Tibial nerve (tissue), 4 donors: ENCODE measurements at places on chromosomes 13 and 19.

GRCh38 chr13:45040622-45041021 lies 51.3 kb downstream of the GPALPP1 start:
- no peak overlapping the region for H3K4me3 ChIP-seq
- no peak for DNase-seq
- H3K27me3 ChIP-seq: no peaks in the 10 kb centered on the region
- H3K36me3 ChIP-seq: peaks cover 23% of the 10 kb centered on the region

DNA sequence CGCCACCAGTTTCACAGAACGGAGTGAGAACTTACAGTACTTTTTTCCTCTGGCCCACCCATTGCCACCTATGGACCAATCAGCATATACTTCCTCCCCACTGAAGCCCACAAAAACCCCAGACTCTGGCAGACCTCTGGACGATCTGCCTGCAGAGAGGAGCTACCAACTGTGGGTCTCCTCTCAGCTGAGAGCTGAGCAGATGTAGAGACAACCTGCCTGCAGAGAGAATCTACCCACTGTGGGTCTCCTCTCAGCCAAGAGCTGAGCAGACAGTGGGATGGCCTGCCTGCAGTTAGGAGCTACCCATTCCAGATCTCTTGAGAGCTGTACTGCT lies 69.7 kb downstream of the PIBF1 start:
- H3K4me1 ChIP-seq: no peaks in the 10 kb centered on the region
- no peak for DNase-seq
- H3K36me3 ChIP-seq: no peaks in the 10 kb centered on the region
- H3K4me3 ChIP-seq: no peak overlapping the region
- no peaks in the 10 kb centered on the region for H3K27me3 ChIP-seq

GRCh38 chr13:31747291-31747690 lies 8.0 kb downstream of the RXFP2 start:
- no peak for DNase-seq
- H3K27me3 ChIP-seq: no peaks in the 10 kb centered on the region
- H3K27ac ChIP-seq: no peak overlapping the region
- no peaks in the 10 kb centered on the region for H3K36me3 ChIP-seq
- no peak overlapping the region for H3K4me3 ChIP-seq
- H3K4me1 ChIP-seq: no peaks in the 10 kb centered on the region

DNA sequence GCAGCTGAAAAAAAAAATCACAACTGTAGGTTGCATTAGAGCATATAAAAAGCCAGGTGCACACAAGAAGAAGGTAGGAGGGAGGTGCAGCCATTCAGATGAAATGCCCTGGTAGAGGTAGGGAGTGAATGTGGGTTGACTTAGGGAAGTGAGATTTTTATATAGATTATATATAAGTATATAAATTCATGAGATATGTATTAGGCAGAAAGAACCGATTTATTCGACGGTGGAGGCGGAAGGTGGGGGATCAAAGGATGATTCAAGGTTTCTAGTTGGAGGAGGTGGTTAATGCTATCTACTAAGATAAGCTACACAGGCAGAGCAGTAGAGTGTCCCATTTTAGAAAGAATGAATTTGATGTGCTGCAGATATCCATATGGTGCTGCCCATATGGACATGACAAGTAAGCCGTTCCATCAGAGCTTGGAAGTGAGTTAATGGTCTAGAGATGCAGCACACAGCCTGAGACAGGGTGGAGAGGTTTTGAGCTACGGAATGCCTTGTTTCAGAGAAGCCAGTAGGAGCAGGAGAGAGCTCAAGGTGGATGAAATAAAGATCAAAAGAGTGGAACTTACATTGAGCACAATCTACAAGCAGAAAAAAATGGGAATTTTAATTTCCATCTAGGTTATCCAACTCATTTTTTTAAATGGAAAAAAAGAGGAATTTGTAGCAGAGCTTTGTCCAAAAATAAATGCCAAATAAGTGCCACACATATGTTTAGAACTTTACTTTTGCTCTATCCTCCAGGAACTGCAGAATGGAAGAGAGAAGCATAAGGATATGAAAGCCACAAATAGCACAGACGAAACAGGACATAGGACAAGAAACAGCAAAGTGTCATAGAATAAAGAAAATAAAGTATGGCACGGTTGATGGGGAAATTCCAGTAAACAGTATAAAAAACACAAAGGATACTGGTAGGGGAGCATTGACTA lies 177.3 kb downstream of the PCDH9 start:
- no peak overlapping the region for H3K4me3 ChIP-seq
- H3K27me3 ChIP-seq: no peaks in the 10 kb centered on the region

- peaks cover 69% of the 10 kb centered on the region for H3K4me1 ChIP-seq
- H3K27ac ChIP-seq: no peak overlapping the region
- DNase-seq: no peak
- H3K36me3 ChIP-seq: no peaks in the 10 kb centered on the region
- peaks cover 2% of the 10 kb centered on the region for H3K27me3 ChIP-seq
Observed at GRCh38 chr19:1068009-1069001, 1.3 kb downstream of the ARHGAP45 start.

DNA sequence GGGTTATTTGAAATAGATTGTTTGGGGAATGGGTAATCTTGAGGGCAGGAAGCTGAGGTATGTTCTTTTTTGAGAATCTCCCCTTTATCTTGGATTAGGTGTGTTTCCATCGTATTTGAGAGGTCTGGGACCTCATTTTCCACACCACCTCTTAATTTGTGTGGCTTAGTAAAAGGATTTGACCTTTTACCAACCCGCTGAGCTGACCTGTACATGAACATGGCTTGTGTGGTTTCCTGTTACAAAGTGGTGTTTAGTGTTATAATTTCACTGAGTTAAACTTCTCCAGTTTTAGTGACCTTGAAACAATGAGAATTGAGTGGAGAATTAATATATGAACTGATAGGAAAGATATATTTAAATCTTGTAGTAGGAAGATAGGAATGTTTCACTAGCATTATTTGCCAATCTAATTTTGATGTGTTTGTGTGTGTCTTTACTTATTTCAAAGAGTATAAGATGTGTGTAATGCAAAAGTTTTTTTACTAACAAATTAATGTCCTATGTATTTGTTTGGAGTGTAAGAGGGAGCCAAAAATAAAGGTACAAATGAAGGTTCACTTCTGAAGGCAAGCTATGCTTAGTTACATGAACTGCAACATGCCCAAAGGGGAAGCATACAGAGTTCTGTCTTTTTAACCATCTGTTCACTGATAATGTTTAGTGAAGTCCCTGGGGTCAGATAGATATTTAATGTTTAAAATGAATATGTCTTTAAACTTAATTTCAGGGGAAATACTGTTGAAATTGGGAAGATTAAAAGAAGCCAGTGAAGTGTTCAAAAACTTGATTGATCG lies 17.1 kb downstream of the NAA16 start:
- no peaks in the 10 kb centered on the region for H3K27me3 ChIP-seq
- peaks cover 36% of the 10 kb centered on the region for H3K36me3 ChIP-seq
- no peak overlapping the region for H3K27ac ChIP-seq
- no peak for DNase-seq
